ENCODE measurements at places on chromosomes 2 and 18.

DNA sequence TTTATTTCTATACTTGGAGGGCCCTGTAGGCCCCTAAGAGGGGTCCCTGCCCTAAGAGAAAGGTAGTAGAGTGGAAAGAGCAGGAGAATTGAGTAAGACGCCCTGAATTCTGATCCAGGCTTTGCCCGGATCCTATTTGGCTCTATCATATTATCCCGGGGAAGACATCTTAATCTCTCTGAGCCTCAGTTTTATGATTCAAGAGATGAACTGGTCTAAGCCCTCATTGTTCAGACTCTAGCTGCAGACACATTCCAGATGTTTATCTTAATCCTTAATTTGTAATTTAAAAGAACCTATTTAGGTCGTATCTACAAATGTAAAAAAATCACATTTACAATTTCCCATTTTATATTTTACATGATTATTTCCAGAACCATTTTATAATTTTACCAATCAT lies 220.1 kb downstream of the AGPS start:
- peak; percentile 38 for DNase-seq

DNA sequence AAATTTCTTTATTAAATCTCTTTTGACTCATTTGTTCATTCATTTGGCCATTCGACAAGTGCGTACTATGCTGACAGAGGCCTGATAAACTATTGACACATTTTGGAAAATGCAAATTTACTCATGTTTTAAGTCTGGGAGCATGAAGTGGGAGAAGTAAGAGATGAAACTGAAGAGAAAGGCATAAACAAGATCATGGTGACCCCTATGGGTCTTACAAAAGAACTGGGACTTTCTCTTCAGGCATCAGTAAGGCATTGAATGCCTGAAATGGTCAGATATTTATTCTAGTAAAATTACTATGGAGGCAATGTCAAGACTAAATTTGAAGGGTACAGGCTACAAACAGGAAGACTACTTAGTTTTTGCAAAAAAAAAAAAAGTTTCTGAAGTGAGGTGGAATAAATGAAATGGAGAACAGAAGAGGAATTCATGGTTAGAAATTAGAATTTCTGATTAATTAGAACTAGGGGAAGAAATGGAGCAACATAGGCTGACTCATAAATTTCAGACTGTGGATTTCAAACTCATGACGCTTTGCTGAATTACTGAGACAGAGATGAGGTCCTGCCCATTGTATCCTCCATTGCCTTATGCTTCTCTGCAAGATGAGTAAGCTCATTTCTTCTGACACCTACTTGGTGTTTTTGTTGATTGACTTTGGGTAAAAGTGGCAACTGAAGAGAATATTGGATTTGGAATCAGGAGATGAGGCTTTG lies 32.7 kb downstream of the VSNL1 start:
- no peak for DNase-seq

- no peak for DNase-seq
These were observed 51.2 kb downstream of the SLC4A5 start for GRCh38 chr2:74291886-74292621.

GRCh38 chr2:82656420-82656819 lies 1802.7 kb downstream of the SUCLG1 start:
- DNase-seq = peak; percentile 95

- DNase-seq = no peak
These were observed 61.2 kb downstream of the FARSB start for GRCh38 chr2:222594679-222595078.

DNA sequence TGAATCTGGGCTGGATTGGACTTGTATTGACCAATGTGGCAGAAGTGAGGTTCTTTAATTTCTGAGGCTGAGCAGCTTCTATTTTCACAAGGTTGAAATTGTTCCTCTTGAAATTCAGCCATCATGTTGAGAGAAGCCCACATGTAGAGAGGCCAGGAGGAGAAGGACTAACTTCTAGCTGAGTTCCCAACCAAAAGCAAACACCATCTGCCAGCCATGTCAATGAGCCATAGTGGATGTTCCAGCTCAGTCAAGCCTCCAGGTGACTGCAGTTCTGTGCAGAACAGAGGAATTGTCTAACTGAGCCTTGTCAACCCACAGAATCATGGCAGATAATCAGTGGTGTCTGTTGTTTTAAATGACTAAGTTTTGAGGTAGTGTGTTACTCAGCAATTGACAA lies 110.6 kb upstream of the ACVR1 start:
- no peak for DNase-seq

GRCh38 chr2:172234716-172235691 lies 132.3 kb upstream of the DLX2 start:
- DNase-seq = peak; percentile 60

DNA sequence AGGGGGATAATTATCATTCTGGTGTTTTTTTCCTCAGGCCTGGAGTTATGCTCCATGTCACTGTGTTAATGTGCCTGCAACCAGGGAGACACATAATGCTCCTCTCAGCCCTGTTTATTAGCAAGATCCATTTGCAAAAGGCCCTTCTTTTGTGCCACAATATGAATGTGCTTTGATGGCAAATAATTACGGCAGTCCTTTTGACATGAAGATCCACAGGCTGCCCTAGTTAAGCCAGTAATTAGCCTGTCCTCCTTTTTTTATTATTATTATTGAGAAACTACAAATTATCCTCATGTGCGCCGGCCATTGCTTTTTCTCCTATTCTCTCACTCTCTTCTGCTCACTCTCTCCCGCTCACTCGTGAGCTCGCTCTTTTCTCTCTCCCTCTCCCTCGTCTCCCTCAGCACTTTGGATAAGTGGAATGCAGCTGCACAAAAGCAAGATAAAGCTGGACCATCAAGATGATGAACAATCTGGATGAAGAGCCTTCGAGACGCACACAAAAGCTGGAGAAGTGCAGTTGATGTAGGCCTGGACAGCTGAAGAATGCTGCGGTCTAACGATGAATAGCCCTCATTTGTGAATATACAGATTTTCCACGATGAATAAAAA lies 762.3 kb downstream of the BCL11A start:
- DNase-seq = peak; percentile 19

DNA sequence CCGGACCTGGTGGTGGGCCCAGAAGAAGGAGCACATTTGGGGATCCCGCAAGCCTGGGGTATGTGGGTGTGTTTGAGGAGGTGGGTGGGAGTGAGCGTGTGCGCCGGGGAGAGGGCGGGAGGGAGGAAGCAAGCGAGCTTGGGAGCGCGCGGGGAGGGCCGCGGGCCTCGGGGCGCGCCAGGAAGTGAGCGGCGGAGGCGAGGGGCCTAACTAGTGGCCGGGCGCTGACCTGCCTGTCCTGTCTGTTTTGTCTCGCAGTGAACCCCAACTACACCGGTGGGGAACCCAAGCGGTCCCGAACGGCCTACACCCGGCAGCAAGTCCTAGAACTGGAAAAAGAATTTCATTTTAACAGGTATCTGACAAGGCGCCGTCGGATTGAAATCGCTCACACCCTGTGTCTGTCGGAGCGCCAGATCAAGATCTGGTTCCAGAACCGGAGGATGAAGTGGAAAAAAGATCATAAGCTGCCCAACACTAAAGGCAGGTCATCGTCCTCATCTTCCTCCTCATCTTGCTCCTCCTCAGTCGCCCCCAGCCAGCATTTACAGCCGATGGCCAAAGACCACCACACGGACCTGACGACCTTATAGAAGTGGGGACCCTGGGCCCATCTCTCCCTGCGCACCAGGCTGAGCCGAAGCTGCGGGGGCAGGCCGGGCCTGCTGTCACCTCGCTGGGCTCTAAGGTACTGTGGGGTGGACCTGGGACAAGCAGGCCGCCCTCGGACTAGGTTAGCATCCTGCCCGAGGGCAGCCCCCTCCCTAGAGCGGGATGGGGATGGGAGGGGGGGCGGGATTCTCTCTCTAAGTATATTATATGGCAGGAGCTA lies 1.2 kb downstream of the HOXD4 start:
- DNase-seq = no peak

DNA sequence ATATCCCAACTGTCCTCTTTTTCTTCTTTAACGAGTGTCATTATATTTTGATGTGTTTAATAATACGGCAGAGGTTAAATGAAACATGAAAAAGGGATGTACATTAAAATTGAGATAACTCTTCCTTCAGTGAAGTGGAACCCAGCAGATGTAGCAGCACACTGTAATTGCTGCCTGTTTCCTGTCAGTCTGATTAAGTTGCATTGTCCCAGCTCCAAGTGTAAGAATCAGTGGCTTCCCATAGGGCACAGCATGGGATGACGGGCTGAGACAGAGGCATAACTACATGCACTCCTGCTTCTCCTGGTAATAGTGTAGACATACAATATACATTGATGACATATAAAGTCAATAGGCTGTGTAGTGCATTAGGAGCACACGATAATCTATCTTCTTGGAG lies 175.8 kb upstream of the TCF4 start:
- no peak for DNase-seq

- DNase-seq = no peak
These were observed 181.8 kb downstream of the EIPR1 start for GRCh38 chr2:3195641-3196476.

- DNase-seq = no peak
These were observed 61.7 kb downstream of the CTIF start for GRCh38 chr18:48600456-48601090.

GRCh38 chr2:173749315-173749714 lies 215.9 kb downstream of the SP3 start:
- DNase-seq = peak; percentile 27

GRCh38 chr18:31407649-31408048 lies 31.1 kb downstream of the DSG4 start:
- DNase-seq = no peak

GRCh38 chr18:3688690-3689089 lies 238.7 kb downstream of the TGIF1 start:
- no peak for DNase-seq

- DNase-seq = no peak
These were observed 52.4 kb upstream of the BCL11A start for GRCh38 chr2:60605866-60606265.

DNA sequence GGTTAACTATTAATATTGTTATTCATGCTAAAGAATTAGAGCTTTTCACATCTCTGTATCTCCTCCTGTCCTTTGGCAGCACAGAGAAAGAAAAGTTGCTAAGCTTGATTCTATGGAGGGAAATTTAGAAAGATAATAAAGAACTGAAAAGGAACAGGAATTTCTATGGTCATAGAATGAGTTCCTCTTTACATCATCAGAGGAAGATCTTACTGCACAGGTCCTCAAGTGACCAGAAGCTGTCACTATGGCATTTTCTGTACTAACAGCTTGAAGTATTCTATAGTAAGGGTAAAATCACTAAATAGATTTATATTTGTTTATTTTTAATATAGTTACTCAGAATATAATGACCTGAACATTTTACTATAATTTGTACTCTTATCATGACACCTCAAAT lies 6.0 kb upstream of the PRKD3 start:
- no peak for DNase-seq

- DNase-seq = no peak
These were observed 519.5 kb upstream of the CHAC2 start for GRCh38 chr2:53247956-53248735.

GRCh38 chr2:105375001-105375561 lies 23.8 kb downstream of the FHL2 start:
- no peak for DNase-seq

DNA sequence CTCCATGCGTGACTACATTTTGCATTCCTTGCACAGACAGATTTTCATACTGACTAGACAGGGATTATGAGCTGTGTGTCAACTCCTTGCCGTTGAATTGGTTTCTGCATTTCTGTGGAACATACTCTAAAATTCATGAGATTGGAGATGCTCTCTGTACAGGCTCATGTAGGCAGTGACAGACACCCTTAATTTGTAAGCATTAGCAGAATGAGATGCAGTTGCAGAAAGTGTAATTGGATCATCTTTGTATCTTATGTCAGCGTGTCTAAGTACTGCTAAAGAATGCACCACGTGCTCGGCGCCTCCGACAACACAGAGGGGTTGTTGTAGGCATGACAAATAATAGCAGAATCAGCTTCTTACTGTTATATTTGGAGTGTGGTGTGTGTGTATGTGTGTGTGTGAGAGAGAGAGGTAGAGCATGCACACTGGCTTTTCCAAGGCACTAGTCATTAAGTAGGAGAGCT lies 212.4 kb downstream of the CMPK2 start:
- no peak for DNase-seq

- DNase-seq = no peak
These were observed 255.4 kb downstream of the ALPK2 start for GRCh38 chr18:58373481-58373880.
